NCI-H446 (cell line): ENCODE measurements at places on chromosomes 2 and 18.

- DNase-seq = no peak
These were observed 181.3 kb downstream of the PTPRM start for GRCh38 chr18:7748251-7749007.

DNA sequence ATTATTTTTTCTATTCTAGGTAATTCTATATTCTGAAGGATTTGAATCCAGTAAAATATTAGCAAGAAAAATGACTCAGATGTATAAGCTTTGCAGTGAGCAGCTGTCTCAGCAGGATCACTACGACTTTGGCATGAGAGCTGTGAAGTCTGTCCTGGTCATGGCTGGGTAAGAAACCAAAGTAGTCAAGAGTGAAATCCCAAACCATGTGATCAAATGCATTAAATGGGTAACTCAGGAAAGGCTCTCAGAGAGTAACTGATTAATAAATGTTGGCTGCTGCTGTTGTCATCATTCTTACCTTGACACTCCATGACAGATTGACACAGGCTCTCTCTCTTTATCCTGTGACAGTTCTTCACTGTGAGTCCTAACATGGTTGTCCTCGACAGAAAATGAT, 124.1 kb downstream of the DNAH6 start:
- DNase-seq = no peak

DNA sequence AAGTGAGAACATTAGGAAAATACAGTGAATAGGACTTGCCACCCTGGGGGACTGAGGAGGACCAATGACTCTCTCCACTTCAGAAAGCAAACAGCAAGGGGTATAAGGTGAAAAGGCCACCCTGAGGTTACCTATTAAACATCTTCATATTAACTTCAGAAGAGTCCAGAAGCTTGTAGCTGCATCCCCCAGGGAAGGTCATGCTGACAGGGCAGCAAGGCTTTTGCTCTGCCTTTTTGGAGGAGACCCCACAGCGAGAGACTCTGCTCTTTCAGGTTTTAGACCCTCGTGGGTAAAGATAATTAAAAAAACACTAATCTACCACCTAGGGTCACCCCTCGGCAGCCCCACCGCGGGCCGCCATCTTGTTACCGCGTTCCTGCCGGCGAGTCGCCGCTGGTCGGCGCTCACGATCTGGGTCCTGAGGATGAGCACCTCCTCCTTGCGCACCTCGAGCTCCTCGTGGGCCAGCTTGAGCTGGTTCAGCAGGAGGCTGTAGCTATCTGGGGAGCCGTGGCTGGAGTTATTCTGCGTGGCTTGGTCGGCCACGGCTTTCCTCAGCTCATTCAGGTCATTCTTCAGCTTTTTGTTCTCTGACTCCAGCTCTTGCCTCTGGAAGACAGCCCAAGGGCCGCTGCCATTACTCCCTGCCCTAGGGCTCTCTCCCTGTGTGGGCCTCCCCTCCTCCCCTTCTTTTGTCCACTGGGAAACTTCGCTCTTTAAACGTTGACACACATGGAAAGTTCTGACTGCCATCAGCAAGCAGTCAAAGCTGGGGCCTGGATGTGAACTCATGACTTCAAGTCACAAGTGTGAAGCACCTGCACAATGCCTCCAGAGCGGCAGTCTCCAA, 50.7 kb upstream of the ACAA2 start:
- no peak for DNase-seq

GRCh38 chr2:74552914-74553811, 579 bp downstream of the LOXL3 start:
- no peak for DNase-seq

DNA sequence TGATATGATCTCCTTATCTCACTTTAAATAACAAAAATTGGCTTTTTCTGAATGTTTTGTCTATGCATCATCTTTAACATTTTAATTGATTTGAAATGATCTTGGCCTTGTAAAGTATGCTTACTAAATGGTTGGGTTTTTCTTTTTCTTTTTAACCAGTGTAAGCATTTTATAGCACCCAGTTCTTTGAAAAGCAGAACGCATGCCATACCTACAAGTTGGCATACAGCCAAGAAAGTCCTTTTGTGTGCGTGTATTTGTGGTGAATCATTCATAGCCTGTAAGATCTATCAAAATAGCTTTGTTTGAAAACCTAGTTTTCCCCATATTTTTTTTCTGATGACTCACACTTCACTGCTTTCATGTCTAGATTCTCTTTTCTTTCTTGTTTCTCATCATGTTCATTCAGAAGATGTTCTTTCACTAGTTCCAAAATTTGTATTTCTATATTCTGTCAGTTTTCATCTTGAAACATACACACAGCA, 4.1 kb upstream of the VRK2 start:
- DNase-seq = peak; percentile 79

- peak; percentile 47 for DNase-seq
These were observed 4.9 kb downstream of the IRS1 start for GRCh38 chr2:226794751-226795171.

DNA sequence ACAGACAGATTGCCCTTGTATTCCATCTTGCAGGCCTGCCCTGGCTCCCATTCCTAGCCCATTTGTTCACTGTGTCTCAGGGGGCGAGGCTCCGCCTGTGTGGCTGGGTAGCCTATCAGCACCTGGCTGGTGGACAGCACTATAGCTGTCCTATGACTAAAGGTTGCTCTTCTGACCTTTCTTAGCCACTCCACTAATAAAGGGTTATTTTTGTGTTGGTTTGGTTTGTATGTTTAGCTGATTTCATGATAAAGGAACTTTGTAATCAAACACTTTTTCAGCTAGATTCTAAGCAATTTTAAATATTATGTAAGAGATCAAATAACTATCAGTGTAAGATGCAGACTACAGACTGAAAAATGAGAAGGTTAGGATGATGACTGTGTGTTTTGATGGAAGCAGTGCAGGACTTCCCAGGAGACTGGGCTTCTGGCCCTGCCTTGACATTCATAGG, 72.2 kb downstream of the CRIM1 start:
- no peak for DNase-seq

DNA sequence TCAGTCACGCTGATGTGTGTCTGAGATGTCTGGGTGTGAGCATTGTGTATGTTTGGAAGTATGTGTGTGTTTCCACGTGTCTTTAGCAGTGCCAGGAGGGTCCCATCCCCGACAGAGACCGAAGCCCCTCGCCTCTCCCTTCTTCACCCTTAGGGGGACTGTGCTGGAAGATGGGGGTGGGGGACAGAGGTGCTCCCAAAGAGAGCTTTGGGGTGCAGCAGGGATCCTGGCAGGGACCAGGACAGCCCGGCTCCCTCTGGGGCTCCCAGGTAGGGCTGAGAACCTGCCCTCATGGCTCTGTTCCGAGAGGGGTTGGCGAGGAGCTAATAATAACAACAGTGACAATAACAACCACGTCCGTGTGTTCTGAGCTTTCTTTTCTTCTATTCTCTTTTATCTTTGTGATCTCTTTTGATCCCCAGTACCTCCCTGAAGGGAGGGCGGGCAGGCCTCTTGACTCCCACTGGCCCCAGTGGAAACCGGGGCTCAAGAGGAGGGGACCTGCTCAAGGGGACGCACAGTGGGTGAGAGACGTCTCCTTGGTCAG, 57.6 kb downstream of the SMAD7 start:
- no peak for DNase-seq

GRCh38 chr2:127324635-127325034, 30.7 kb upstream of the ERCC3 start:
- peak; percentile 37 for DNase-seq

DNA sequence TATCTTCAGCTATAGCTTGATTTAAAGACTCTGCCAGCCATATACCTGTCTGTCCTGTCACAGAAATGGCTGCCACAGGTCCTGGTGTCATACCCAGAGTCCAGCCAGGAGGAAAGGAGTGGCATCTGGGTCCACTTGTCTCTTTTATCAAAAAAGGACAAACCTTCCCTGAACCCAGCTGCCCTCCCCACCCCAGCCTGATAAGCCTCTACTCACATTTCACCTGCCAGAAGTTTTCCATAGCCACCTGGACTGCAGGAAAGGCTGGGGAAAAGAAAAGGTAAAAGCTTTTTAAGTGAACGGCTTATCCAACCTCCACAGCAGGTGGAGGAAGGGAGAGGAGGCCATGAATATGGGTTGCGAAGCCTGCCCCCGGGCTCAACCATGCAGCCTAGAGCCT, 32.8 kb downstream of the TMEM163 start:
- no peak for DNase-seq

DNA sequence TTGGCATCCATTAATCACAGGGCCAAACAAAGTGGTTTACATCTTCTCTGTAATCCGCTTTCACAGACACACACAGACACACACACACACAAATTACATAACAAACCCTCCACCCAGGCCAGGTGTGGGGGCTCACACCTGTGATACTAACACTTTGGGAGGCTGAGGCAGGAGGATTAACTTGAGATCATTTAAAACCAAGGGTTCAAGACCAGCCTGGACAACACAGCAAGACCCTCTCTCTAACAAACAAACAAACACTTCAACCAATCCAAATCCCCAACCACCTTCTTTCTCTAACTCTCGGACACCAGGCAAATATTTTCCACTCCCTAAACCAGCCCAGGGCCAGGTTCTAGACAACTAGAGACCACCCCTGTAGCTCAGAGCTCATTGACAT, 79.5 kb upstream of the XPO1 start:
- DNase-seq = no peak

GRCh38 chr2:162769066-162769465, 69.5 kb downstream of the KCNH7 start:
- DNase-seq = peak; percentile 25

DNA sequence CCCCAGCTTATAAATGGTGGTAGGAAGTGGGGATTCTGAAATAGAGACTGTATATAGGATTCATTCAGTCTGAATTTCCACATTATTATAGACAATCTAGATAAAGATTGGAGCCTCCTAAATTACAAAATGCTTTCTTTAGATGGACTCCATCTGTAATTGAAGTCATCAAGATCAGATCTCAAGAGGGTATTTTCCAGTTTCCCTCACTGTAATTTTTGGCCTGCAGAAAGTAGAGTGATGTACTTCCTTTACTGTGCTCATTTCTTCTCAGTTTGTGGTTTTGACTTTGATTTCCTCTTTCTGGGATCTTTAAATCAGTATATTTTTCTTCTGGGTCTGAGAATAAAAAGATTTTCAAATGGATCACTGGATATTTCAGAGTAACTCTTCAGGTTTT, 7.2 kb downstream of the BABAM2 start:
- no peak for DNase-seq

GRCh38 chr2:99876956-99877355, 265.4 kb downstream of the AFF3 start:
- DNase-seq = no peak

GRCh38 chr2:98242003-98242402, 104.3 kb upstream of the CNGA3 start:
- no peak for DNase-seq

GRCh38 chr2:218432676-218433365, 13.9 kb downstream of the VIL1 start:
- DNase-seq = no peak

DNA sequence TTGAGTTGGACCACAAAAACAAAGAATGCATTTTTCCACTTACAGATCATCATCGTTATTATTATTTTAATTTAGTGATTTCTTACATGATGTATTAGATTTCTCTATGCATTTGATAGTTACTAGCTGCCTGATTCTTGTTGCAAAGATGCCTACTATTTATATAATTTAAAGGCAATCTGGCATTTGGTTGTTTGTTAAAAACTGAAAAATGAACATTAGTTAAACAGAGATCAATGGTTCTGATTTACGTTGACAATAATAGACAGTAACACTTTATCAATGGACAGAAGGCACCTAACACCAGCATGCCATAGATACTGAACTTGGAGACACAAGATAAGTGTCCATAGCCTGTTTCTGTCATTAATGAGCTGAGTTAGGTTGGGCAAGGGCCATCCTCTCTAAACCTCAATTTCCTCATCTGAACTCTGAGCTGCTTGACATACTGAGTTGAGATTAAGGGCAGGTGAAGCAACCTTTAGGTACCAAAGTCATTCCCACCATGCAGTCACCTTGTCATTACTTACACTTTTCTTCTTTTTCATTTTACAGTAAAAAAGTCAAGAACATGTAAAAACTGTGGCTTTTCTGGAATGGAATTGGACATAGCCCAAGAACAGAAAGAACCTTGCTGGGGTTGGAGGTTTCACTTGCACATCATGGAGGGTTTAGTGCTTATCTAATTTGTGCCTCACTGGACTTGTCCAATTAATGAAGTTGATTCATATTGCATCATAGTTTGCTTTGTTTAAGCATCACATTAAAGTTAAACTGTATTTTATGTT, 3.1 kb downstream of the CCL20 start:
- DNase-seq = no peak

- DNase-seq = no peak
These were observed 113.7 kb downstream of the SRBD1 start for GRCh38 chr2:45497355-45497754.

GRCh38 chr2:9346885-9347284, 76.4 kb downstream of the ITGB1BP1 start:
- DNase-seq = no peak

DNA sequence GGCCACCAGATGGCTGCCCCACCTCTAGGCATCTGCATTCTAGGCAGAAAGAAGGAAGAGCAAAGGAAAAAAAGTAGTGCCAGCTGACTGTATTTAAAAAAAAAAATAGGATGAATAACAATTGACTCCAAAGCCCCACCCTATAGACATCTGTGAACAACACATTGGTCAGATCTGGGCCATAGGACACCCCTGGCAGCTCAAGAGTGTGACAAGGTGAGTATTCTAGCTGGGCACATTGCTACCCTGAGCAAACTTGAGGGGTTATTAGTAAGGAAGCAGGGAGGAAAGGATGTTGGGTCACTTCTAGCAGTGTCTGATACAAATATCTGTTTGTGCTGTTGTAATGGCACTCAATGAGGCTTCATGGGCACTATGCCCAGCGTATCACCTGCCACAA, 58.6 kb upstream of the NPAS2 start:
- DNase-seq = no peak

- no peak for DNase-seq
These were observed 56.8 kb downstream of the RNF144A start for GRCh38 chr2:6973895-6974545.

- DNase-seq = peak; percentile 61
These were observed at the start of gene KCNS3 for GRCh38 chr2:17878281-17879136. Gene KCNS3, plus strand, starts transcription at chr2:17878667. Its CDS starts 52,342 bp downstream, at chr2:17931009.

- DNase-seq = no peak
These were observed 128.2 kb upstream of the CXCR4 start for GRCh38 chr2:136246086-136246669.

DNA sequence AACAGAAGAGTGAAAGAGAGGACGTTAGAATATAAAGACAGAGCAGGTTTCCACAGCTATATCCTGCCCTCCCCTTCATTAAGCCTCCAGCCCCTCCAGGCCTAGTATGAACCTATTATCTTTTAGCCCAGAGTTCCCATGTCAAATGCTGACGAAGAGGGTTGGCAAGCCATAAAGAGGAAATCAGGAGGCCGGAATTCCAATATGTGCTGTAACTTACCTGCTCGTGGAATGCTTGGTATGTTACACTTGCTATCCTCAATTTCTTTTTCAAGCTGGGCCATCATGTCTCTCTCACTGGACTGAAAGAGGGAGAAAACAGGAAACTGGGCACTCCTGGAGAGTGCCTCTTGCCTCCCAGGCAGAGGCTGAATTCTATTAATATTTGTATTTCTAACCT, 264.1 kb downstream of the TRIB2 start:
- no peak for DNase-seq

- DNase-seq = no peak
These were observed 138.6 kb downstream of the ALK start for GRCh38 chr2:29782549-29783458.
